RCC 7860 (cell line): ENCODE measurements at places on chromosomes 13 and 19.

- no peak for DNase-seq
Observed at GRCh38 chr13:54742984-54743383, 1714.4 kb downstream of the OLFM4 start.

DNA sequence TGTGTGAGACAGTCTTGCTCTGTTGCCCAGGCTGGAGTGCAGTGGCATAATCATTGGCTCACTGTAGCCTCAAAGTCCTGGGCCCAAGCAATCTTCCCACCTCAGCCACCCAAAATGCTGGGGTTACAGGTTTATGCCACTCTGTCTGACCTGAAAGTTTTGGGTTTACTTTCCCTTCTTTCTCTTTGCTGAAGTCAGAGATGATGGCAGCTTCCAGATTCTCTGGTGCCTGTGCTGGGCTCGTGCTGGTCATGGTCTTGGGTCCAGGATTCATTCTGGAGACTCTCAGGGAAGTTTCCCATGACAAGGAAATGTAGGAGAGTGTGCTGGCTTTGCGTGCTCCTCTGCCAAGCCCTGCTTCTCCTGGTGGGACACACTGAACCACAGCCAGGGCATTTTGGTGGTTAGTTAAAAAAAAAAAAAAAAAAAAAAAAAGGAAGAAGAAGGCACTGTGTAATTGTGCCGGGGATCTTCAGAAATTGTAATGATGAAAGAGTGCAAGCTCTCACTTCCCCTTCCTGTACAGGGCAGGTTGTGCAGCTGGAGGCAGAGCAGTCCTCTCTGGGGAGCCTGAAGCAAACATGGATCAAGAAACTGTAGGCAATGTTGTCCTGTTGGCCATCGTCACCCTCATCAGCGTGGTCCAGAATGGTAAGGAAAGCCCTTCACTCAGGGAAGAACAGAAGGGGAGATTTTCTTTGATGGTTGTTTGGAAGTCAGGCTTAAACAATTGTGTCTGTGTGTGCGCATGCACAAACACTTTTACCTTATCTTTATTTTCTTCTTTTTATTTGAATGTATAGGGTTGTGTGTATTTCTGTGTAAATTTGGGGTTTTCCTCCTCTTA lies at the start of gene ALOX5AP:
Gene ALOX5AP (plus strand): TSS at position 519 of the 847 bp plus-strand sequence. CDS start 63 bp downstream, at position 582.
- no peak for DNase-seq

DNA sequence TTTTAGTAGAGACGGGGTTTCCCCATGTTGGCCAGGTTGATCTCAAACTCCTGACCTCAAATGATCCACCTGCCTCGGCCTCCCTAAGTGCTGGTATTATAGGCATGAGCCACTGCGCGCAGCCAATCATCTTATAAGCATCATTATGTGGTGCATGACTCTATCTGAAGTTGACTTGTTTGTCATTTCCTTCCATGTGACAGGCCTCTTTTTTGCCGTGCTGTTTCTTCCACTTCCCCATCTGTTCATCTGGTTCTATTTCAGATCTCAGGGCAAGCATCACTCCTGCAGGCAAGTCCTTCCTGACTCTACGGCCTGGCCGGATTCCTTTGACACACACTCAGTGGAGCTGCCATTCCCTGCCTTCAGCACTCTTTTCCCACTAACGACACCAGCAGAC lies 15.2 kb downstream of the COL5A3 start:
- no peak for DNase-seq

- no peak for DNase-seq
Observed at GRCh38 chr19:21568816-21569493, 63.6 kb downstream of the ZNF429 start.

- no peak for DNase-seq
Observed at GRCh38 chr19:47302249-47302648, 7.4 kb upstream of the C5AR1 start.

- DNase-seq: no peak
Observed at GRCh38 chr13:23288564-23288963, 107.8 kb downstream of the SGCG start.

DNA sequence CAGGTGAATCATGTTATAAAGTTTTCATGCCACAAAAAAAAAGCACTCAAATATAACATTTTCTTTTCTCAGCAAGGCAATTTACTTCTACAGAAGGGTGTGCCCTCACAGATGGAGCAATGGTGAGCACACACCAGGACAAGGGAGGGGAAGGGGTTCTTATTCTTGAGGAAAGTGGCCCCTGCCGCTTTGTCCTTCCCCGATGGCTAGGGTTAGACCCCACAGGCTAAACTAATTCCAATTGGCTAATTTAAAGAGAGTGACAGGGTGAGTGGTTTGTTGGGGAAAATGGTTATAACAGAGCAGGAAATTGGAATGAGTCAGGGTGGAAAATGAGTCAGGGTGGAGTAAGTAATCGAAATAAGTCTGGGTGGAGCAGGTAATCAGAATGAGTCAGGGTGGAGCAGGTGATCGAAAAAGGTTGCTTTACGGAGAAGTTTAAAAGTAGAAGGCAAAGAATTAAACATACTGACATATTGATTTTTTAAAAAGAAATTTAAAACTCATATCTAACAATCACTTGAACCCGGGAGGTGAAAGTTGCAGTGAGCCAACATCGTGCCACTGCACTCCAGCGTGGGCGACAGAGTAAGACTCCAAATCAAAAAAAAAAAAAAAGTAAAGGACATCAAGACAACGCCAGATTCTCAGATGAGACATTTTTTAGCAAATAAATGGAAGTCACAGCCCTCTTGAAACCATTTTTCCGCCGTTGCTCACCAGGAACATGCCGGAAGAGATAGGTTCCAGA lies 813 bp downstream of the ZNF562 start:
- peak; percentile 23 for DNase-seq

DNA sequence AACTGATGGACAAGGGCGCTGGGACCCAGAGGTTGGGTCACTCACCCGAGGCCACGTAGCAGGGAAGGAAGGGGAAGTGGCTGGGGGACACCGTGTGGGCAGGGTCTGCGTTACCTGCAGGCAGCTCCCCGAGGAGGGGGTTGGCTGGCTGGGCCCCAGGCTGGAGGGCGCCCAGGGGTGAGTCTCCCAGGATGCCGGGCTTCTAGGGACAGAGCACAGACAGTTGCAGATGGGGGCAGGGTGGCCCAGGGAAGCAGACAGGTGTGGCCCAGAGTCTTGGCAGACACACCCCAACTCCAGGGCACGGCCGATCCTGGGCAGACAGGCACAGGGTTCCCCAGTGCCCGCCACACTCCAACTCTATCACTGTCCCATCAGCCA lies 5.6 kb upstream of the FDX2 start:
- no peak for DNase-seq

DNA sequence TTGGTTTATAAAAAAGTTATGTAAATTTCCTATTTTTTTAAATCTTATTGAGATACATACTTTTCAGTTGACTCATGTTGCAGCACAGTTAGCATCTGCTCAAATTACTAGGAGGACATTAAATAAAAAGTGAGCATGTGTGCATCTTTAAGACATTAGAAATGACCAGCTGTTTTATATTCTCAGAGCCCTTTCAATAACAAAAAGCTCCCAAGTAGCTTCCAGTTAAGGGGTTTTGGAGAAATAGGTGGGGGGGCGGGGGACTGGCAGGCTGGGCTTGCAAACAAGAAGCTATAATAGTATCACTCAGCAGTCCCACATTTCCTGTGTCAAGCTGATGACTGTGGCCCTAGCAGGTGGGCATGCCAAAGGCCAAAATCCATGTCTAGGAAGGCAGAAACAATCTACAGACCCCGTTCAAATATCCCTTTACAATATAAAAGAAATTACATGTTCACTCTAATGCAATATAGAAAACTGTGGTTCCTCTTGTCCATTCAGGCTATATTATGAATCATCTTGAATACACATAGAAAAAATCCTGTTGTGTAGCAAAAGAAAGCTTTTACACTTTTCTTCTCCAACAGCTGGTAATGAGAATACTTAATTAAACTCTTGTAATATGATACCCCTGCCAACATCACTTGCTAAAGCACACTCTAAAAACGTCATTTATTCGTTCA lies 1713.2 kb upstream of the SLC10A2 start:
- DNase-seq: no peak

GRCh38 chr13:36536546-36536945 lies 104.3 kb downstream of the CCNA1 start:
- DNase-seq: no peak

GRCh38 chr13:37195621-37196020 lies 90.2 kb upstream of the CSNK1A1L start:
- no peak for DNase-seq

DNA sequence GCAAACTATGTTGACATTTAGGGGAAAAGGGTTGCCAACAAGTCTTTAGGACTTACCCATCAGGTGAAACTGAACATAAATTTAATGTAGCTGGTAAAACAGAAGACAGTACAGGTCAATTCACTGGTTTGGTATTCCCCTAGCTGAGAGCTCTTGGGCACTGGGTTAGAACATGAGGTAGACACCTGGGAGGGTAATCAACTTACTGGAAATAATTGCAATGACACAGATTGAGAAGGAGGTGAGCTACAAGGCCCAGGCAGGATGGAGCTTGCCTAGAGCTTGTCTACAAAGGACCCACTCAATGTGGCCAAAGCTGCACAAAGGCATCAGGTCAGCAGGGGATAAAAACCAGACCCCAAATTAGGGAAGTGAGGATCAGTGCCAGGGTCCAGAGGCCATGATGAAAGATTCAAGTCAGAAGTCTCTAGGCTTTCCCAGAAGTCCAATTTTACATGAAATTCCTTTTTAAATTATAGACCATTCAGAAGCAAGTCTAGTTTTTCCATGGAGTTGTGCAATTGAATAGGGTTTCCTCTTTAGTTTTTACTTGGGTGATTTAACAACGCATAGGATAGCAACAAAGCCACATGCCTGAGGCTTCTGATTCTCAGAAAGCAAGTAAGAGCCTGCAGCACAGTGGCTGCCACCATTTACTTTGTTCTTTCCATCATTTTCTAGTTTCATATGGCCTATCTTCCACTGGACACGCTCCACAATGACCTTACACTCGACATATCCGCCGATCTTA lies 194.0 kb downstream of the NDFIP2 start:
- no peak for DNase-seq

DNA sequence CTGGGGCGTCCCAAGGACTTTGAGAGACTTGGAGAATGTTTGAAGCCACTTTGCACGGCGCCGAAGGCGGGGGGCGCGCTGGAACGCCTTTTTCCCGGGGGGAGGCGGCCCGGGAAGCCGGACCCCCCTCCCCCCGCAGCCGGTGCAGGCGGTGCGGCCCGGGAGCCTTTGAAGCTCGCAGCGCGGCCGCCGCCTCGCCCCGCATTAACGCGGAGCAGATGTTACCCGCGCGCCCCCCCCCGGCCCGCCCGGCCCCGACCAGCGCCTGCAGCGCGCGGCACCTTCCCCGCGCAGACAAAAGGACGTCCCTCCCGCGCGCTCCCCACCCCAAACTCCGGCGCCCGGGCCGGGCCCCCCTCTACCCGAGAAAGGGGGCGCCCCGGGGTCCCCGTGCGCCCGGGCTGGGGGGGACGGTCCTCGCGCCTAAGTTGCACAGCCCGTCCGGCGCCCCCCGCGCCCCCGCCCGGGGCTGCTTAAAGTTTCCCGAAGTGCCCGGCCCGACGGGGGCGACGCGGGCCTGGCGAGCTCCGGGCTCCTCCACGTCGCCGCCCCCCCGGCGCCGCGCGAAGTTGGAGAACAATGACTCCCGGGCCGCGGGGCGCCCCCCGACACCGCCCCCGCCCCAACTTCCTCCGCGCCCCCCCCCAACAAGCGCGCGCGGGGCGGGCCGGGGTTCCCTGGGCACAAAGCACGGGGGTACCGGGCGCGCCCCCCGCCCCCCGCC lies 685 bp downstream of the TCF3 start:
- DNase-seq: no peak

DNA sequence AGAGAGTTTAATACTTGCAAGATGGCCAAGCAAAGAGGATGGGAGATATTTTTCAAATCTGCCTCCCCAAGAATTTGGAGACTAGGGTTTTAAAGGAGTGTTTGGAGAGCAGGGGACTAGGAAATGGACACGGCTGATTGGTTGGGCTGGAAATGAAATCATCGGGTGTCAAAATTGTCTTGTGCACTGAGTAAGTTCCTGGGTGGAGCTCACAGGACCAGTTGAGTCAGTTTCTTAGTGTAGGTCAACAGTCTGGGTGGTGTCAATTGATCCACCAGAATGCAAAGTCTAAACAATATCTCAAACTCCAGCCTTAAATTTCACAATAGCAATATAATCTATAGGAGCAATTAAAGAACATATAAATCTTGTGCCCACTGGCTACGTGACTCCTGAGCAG lies 23.0 kb upstream of the CEACAM4 start:
- no peak for DNase-seq

GRCh38 chr19:39299832-39300231 lies 3.6 kb downstream of the IFNL1 start:
- DNase-seq: no peak

GRCh38 chr19:7535998-7536695 lies 630 bp downstream of the PNPLA6 start:
- no peak for DNase-seq

- DNase-seq: peak; percentile 60
Observed at GRCh38 chr13:96730676-96731075, 263.6 kb downstream of the OXGR1 start.

- no peak for DNase-seq
Observed at GRCh38 chr19:19157808-19158207, 12.3 kb downstream of the MEF2B start.

GRCh38 chr19:46201454-46202310 lies 27.9 kb upstream of the IGFL1 start:
- peak; percentile 75 for DNase-seq

DNA sequence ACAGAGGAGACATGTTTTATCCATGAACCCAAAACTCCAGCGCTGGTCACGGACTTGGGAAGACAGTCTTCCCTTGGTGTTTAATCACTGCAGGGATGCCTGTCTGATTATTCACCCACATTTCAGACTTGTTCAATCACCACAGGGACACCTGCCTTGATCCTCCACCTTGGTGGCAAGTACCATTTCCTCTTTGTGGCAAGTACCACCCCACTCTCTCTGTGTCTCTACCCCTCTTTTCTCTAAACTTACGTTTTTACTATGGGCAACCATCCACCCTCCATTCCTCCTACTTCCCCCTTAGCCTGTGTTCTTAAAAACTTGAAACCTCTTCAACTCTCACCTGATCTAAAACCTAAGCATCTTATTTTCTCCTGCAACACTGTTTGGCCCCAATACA lies 16.8 kb downstream of the ZNF83 start:
- no peak for DNase-seq

DNA sequence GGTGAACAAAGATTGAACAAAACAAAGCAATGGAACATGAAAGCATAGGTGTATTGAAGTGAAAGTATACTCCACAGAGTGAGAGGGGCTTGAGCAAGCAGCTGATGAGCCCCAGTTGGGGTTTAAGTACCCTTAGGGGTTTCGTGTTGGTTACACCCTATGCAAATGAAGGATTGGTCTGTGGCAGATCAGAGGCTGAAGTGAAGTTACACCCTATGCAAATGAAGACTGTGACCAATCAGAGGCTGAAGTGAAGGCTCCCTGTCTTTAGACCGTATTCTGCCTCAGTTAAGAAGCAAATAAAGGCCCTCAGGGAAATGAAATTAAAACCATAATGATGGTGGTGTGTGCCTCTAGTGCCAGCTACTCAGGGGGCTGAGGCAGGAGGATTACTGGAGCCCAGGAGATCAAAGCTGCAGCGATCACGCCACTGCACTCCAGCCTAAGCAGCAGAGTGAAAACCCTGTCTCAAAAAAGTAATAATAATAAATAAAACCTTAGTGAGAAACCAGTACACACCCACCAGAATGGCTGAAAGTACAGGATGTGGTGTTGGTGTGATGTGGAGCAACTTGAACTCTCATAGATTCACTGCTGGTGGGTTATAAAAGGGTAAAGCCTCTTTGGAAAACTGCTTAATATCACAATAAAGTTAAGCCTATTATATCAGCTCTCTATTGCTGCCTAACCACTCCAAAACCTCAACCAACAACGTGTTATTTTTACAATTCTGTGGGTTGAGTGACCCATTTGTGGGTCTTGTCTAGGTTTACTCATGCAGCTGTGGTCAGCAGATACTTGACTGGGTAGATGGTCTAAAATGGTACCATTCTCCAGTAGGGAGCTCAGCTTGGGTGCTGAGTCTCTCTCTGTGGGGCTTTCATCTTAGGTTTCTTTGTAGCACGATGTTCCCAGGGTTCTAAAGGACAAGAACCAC lies 12.8 kb upstream of the UPF3A start:
- no peak for DNase-seq
